ENCODE measurements at places on chromosomes 3 and 15.

DNA sequence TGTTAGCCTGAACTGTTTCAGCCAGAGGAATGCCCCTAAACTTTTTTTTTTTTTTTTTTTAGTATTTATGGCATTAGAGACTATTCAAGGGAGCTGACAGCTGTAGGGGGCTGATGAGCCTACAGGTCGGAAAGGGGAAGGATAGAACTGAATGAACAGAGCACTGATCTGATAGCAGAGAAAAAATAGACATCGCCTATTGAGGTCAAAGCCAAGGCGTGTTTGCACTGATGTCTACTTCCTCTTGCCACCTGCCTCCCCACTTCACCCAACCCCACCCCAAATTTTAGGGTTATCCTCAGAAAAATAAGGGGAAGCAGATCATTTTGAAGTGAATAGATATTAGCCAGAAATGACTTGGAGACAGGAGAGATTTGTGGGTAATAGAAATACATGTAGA is 3.0 kb upstream of the ZMAT3 start:
- DNase-seq = no peak

- peak; percentile 94 for DNase-seq
Measured at GRCh38 chr15:66841953-66842681, 140.1 kb downstream of the SMAD6 start.

- DNase-seq = no peak
Measured at GRCh38 chr3:13197795-13198194, 124.6 kb upstream of the IQSEC1 start.

GRCh38 chr3:28841441-28841840 is 439.4 kb upstream of the RBMS3 start:
- no peak for DNase-seq

DNA sequence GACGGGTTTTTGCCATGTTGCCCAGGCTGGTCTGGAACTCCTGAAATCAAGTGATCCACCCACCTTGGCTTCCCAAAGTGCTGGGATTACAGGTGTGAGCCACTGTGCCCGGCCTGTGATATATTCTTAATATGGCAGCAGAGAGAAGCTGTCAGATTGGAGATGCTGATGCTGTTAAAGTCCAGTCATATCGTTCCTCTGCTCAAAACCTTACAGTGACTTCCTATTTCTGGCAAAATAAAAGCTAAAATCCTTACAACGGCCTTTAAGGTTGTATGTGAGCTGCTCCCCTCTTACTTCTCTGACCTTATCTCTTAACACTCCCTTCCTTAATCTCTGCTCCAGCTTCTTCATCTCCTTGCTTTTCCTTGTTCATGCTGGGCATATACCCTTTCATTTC is 26.6 kb upstream of the MGA start:
- no peak for DNase-seq

GRCh38 chr15:94300612-94301011 is 69.3 kb downstream of the MCTP2 start:
- DNase-seq = no peak

DNA sequence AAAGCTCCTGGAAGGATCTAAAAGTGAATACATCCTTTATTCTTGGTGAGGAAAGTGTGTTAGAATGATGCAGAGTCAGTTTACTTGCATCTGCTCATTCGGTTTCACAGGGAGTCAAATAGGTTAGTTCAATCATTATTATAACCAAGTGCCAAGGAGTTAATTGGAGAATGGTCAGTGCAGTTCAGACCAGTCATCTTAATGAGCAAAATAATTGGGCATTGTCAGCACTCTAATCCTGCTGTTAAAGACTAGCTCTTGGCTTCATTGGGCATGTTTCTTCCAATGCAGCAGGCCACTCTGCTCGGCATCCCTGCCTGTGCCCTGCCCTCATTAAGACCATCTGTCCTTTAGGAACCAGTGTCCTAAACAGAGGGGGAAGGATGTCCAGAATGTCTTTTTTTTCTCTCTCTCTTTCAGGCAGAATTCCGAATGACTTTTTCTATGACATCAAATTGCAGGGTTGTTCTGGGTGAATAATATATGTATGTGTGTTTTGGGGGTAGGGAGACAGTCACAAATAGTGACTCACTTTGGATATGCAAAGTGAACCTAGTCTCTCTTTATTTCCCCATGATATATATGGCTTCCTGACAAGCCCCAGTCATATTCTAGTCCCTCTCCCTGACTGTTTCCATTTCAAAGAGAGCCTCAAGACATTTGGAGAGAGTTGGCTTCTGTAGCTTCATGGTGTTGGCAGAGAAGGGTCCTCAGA is 205.4 kb upstream of the TRIM42 start:
- no peak for DNase-seq

DNA sequence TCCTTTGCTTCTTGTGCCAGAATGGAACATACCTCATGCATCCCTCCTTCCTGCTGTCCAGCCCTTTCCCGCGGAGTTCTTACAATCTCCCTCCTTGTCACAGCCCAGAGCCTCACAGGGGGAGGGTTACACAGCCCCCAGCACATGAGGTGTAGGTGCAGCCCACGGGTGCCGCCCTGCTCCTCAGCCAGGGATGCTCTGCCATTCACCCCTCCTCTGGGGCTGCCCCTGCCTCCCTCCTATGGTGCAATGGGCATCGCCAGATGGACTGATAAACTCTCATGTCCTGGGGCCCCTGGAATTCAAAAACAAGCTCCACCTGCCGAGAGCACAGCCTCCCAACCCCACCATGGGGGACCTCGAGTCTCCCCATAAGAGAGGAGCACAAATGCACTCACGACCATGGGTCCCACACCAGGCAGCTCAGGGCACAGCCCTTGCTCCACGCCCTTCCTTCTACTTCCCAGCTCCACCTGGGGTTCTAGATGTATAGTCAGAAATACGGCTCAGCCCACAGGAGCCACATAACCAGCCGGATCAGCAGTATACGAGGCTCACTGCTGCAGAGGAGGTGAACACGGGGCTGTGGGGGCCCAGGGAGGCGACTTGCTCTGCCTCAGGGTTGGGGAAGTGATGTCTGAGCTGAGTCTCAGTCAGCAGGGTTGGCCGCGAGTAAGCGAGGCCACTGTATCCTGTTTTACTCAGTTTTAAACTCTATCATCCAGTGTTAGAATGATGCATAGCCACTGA is 269.7 kb upstream of the LYSMD4 start:
- DNase-seq = no peak

DNA sequence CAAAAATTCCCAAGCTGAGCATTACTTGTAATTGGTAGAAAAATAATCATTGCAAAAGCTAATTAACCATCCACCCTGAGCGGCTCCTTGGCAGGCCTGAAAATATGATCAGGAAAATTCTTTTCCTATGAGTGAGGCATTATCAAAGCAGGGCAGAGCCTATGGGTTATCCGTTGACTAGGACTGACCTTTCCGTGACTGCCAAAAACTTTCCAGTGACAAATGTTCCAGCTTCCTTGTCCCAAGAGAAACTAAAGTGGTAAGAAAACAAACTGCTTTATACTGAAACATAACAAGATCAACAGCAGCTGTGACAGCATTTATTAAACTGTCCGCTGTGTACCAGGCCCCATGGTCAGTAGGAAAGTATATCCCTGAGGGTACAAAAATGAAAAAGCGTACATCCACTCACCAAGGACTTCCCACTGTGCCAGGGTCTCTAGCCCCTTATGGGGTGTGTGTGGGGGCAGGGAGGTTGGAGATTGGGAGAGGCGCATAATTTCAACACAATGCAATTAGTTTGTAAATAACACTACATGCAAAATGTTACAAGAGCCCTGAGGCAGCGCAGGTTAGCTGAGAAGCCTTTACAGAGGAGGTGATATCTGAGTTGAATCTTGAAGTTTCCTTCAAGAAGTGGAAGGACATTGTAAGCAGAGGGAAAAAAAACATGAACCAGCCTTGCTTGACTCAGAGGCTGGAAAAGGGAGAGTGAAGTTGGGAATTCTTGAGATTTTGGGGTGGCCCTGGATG is 8.5 kb downstream of the LIPC start:
- peak; percentile 65 for DNase-seq

- peak; percentile 17 for DNase-seq
Measured at GRCh38 chr3:63908081-63908736, 4.0 kb downstream of the SCAANT1 start.

DNA sequence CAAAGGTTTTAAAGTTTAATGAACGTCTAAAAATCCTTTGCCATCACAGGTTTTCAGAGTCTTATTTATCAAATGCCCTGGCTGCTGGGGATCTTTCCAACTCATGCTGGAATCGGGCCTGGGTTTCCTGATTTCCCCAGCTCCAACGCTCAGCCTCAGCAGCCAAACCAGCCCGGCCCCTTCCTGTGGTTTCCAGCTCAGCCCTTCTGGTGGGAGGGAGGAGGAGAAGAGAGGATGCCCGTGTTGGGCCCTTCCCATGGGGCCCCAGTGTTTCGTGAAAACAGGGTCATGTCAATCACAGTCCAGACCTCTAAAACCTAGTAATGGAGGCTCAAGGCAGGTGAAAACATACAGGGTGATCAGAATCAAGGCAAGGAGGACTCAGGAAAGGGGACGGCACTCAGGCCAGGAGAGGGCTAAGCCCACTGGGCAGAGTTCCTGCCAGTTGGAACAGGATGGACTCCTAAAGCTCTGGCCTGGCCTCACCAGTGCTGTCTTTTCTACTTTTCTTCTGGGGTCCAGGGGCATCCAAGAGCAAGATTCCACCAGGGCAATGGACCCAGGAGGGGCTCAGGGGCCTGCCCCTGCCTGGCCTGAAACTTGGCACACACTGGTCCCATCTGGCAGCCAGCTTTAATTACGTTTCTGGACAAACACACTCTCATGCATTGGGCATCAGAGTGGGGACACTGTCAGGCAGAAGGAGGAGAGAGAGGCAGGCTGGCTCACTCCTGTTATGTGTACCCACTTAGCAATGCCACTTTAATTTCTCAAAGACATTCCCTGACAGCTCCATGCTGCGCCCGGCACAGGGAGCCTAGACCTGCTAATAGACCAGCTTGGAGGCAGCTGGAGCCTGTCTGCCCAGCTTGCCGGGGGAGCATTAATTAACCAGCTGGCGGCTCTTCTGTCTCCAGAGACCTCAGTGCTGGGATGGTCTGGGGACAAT is 194.6 kb downstream of the FAM43A start:
- DNase-seq = peak; percentile 85

- no peak for DNase-seq
Measured at GRCh38 chr3:107855710-107856109, 235.1 kb downstream of the CD47 start.

GRCh38 chr3:58073301-58074108 is 65.3 kb downstream of the FLNB start:
- peak; percentile 48 for DNase-seq

- DNase-seq = no peak
Measured at GRCh38 chr3:63514678-63515077, 137.8 kb upstream of the SNTN start.

- DNase-seq = peak; percentile 40
Measured at GRCh38 chr3:59482684-59483083, 432.9 kb upstream of the CFAP20DC start.

- DNase-seq = peak; percentile 94
Measured at GRCh38 chr15:40340740-40341400, at the start of gene CCDC9B. TSS of gene CCDC9B (minus strand) at chr15:40340939. CDS start at chr15:40340819, 120 bp downstream.

GRCh38 chr3:23959135-23959900 is 14.2 kb downstream of the NR1D2 start:
- DNase-seq = peak; percentile 63

DNA sequence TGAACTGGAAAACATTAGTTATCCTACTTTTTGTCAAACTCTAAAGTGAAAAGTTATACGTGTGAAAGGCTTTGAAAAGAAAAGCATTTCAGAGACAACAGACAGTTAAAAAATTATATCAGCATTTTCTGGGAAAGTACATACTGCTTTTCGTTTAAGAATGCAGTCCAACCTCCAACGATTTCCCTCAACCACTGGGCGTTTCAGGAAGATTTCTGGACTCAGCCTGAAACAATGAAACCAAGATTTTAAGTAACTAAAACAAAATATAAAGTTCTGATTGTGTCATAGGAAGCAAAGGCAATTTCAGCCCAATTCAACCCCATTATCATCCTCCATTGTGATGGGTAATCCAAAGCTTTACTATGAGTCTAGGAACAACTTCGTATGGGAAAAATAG is 110.7 kb downstream of the PLD1 start:
- peak; percentile 15 for DNase-seq

- DNase-seq = no peak
Measured at GRCh38 chr15:66860844-66861243, 158.8 kb downstream of the SMAD6 start.

- DNase-seq = peak; percentile 75
Measured at GRCh38 chr3:172332256-172333041, 115.8 kb downstream of the GHSR start.

- DNase-seq = peak; percentile 84
Measured at GRCh38 chr3:192819001-192819569, 91.7 kb upstream of the FGF12 start.

GRCh38 chr15:81182756-81183438 is 13.8 kb upstream of the IL16 start:
- peak; percentile 51 for DNase-seq

DNA sequence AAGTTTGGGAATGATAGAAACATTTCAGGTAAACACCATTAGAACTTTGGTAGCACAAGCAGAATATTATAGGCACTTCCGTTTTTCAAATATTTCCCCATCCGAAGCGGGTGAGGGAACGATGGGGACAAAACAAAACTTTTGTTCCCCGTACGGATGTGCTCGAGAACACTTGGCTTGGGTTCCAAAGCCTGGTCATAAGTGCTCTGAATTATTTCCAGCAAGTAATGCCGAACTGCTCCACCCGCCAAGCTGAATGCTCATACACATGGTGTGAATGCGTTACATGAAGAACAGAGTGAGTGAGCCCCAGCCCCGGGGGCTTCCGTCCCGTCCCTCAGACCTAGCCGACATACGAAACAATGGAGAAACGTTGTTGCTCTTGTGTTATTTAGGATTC is 438.2 kb upstream of the ARRDC4 start:
- DNase-seq = peak; percentile 1

DNA sequence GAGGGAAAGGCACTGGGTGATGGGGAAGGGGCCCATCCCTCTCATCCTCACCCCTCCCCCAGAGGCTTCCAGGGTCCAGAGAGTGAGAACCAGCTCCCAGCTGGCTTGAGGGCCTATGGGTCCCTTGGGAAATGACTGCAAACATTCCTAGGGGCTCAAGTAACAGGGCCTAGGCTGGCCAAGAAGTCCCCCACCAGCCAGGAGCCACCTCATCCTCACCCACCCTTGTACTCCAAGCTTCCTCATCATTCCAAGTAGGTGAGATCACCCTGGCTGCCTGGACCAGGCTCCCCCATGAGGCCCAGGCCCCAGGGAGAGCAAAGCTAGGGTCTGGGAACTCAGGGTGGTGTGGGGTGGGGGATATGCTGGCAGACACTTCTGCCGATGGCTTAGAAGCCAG is 14.8 kb downstream of the LOXL1 start:
- peak; percentile 94 for DNase-seq

DNA sequence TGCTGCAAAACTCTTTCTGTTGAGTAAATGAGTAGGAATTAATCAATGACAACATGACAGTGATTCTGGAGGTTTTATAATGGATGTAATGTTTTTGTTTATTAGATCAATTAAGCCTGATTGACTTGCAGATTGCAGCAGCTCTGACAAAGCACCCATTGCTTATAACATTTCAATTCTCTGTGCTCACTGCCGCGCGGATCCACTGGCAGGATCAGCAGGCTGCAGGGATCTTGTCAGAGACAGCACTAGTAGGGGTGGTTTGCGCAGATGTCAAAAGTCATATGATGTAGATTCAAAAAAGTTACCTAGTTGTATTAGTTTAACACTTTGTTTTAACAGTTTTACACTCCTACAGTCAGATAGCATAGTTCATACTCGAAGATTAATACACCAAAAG is 93.4 kb downstream of the MBNL1 start:
- DNase-seq = no peak

Measured in GM03348 (cell line).